ENCODE measurements at places on chromosomes 7 and 10.

DNA sequence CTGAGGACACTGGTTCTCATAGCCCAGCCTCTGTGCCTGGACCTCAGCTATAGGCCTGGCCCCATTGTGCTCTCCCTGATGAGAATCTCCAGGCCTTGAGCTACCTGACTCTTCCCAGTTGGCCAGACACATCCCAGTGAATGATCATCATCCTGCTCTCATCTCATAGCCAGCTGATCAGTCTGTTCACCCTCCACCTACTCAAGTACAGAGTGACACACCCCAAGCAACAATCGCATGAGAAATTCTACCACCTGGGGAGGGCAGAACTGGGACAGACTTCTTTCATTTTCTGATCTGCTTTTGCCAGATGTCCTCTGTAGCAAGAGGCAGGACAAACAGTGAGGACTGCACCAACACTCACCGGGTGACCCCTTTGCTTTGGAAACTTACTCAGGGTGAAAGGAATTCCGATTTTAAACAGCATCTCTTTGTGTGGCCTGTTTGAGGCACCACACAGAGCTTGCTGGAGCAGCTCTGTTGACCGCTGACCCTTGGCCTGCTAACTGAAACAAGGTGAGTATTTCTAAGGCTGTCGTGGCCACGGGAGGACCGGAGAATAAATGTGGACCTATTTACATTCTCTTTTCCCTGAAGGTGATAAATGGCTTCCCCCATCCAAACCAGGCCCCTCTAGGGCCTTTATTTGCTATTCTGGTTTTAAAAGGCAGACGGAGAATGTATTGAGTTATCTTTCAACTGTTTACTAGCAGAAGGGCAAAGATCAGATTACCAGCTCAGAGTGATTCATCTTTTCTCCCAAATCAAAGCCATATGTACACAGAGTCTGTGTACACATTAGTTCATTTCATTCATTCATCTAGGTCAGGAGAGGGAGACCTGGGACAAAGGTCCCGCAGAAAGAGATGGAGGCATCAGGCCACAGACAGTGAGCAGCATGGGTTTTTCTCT is 181.4 kb upstream of the TNS3 start:
- DNase-seq, result no peak

DNA sequence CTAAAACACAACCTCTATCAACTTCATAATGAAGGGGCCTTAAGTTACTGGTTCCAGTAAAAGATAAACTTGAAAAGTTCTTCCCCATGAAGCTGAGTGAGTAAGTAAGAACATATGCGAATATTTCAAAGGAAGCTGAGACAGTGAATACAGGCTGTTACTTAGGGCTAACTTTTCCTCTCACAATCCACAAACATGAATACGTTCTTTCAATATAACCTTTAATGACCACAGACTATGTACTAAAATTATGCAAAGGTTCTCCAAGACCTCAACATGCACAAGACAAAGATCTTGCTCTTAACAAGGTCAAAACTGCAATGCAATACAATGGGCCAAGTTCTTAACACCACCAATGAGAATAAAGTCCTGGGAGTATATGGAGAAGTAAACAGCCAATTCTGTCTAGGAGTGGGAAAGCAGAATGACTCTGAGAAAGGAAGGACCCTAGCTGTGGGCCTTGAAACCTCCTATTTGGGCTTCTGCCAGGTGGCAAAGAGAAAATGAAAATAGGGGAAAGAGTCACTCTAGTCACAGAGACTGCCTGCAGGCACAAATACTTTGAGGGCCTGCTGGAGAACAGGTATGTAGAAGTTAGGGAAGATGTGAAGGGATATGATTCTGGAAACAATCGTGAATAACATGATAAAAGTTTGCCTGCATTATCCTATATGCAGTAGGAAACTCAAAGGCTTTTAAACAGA is 43.7 kb downstream of the OSBPL3 start:
- DNase-seq, result no peak

DNA sequence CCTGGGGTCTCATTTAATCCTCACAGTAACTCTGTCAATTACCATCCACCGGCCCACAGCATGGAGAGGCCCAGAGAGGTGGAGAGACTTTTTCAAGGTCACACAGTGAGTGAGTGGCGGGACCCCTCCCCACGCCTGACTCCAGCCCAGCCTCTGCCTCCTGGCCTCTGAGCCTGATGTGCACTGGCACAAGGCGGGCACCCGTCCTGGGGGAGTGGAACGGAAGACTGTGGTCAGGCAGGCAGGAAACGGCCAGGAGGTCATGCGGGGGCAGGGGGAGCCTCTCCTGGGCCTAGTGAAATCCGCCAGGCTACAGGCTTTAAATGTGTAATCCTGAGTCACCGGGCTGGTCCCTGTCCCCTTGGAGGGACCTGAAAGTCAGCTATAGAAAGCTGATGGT is 32.2 kb downstream of the ZCCHC24 start:
- DNase-seq, result peak; percentile 98

- no peak for DNase-seq
Observed at GRCh38 chr10:47049056-47049851, 138.0 kb downstream of the PTPN20 start.

DNA sequence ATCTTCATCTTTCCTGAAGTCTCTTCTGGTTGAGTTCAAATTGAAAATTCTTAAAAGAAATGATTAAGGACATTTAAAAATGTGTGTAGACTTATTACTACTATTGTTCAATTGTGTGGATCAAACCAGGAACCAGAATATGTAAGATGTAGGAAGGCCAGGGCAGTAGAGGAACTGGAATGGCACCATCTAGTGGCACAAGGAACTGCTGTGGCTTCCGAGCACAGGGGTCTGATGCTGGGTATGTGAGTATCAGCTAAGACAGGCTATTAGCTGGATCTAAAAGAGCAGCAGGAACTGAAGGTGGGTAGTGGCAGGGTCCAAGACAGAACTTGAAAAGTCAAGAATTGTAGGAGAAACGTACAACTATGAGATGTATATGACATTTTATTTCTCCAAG is 247.3 kb downstream of the SEMA3A start:
- peak; percentile 67 for DNase-seq

- DNase-seq, result no peak
Observed at GRCh38 chr10:53682885-53683284, 910.3 kb upstream of the MBL2 start.

DNA sequence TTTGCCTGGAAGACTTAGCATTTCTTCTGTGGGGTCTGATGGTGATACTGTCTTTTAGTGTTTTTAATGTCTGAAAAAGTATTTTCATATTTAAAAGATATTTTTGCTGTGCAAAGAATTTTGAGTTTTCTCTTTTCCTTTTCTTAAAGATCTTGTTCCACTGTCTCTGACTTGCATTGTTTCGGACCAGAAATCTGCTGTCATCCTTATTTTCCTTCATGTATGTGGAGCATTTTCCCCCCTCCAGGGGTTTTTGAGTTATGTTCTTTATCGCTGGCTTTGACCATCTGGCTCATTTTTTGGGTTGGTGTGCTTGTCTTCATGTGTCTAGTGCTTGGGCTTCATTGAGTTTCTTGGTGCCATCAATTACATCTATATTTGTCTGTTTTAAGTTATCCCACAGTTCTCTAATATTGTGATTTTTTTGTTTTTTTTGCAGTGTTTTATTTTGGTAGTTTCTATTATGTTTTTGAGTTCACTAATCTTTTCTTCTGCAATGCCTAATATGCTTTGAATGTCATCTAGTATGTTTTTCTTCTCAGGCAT is 119.9 kb downstream of the MGMT start:
- peak; percentile 15 for DNase-seq

GRCh38 chr7:85703251-85704010 is 516.6 kb upstream of the SEMA3D start:
- no peak for DNase-seq

GRCh38 chr7:126223729-126224128 is 1029.0 kb downstream of the GRM8 start:
- DNase-seq, result no peak

GRCh38 chr7:28865601-28866144 is 92.5 kb downstream of the TRIL start:
- no peak for DNase-seq

GRCh38 chr7:129875745-129876411 is 76.9 kb downstream of the UBE2H start:
- no peak for DNase-seq

DNA sequence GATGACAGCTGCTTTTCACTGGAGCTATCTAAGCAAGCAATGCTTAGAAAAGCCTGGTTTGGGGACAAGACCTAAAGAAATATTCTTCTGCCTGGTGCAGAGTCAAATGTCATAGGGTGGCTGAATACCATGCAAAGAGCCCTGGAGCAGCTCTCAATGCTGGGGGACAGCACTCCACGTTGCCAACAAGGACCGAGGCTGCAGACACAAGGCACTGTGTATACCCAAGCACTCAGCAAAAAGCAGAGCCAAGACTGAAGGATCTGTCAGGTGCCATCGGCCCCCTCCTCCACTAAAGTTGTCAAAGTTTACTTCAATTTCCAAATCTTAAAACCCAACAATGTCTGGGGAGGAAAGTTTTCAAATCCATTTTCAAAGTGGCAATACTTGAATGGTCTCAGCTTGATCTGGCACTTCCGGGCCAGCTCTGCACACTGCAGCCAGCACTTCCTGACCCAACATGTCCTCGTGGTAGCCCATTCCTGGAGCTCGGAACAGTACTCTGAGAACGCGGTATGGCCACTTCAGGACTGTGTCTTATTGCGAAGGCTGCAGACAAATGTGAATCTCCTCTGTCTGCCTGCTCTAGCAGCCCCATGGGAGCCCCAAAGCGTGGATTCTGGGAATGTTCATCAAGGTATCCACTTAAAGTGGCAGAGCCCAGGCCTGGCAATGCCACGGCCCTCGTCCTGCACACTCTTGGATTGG is 191.8 kb downstream of the TNS3 start:
- DNase-seq, result no peak

DNA sequence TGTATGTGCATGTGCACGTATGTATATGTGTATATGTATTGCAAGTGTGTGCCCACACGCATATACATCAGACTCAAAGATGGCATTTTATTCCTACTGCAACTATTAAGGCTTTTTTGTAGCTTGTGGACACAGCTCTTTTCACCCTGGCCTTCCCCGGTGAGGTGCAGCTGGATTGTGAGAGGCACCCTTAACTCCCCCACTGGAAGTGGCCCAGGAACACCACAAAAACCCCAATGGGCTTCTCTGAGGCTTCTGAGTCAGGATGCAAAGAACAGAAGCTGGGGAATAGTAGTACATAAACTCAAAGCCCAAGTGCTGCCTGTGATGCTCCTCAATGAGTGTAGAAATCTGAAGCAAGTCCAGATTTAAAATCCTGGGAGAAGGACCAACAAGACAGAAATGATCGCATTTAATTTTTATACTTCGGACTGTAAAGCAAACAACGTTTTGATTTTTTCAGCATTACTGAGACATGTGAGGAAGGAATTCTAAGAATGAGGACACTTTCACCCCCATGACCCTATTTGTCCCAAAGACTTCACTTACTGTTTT is 369.2 kb upstream of the MGMT start:
- no peak for DNase-seq

GRCh38 chr10:51170518-51171245 is 96.4 kb downstream of the PRKG1 start:
- no peak for DNase-seq

GRCh38 chr7:66950763-66951162 is 29.7 kb downstream of the TMEM248 start:
- DNase-seq, result no peak

DNA sequence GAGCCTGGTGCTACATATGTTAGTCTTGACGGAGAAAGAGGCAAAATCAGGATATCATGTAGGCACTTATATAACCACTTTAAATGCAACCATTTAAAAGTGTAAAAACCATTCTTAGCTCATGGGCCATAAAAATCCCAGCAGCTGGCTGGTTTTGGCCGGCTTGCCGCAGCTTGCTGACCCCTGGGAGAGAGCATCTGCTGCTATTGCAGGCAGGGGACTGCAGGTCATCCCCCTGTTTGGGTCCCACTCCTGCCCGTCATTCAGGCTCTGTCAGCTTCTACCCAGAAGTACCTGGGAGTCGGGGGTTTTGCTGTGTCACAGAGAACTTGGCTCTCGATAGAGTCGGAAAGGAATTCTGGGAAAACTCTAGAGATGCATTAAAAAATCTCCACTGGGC is 187.4 kb downstream of the CUX1 start:
- DNase-seq, result no peak

DNA sequence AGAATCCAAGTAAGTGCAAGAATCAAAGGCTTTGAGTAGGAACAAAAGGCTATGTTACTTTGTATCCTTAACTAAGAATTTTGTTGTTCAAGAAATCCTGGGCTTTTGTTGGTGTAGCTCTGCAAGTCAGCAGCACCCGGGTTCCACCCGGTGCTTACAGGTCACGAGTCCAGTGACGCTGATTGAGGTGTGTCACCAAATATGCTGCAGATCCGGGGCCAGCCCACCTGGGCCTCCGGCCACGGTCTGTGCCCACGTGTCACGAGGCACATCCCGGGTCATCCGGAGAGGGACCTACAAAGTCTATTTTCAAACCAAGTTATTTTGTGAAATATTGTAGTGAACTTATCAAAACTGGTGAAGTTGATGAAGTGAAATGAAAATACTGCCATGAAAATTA is 103.1 kb downstream of the MGMT start:
- no peak for DNase-seq

- DNase-seq, result no peak
Observed at GRCh38 chr10:11439523-11440053, 171.9 kb downstream of the USP6NL start.

DNA sequence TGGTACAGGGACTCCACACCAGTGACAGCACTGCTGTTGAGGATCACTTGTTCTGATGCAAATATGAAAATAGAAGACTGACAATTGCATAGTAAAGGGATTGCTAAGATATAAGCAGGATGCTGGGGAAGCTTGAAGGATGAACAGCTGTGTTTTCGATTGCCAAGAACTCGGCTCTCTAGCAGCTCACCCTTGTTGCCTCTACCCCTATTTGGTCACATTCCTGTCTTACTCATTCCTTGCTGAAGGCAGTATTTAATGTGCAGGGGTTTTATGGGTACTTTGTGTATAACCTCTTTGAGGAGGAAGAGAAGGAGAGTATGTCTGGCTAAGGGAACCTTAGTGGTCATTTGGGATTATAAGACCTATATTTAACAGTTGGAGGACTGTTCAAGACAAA is 218.8 kb downstream of the AUTS2 start:
- no peak for DNase-seq

- peak; percentile 45 for DNase-seq
Observed at GRCh38 chr10:35336921-35337823, 863 bp downstream of the CCNY start.

GRCh38 chr10:74310652-74311257 is 159.7 kb downstream of the ADK start:
- DNase-seq, result no peak

DNA sequence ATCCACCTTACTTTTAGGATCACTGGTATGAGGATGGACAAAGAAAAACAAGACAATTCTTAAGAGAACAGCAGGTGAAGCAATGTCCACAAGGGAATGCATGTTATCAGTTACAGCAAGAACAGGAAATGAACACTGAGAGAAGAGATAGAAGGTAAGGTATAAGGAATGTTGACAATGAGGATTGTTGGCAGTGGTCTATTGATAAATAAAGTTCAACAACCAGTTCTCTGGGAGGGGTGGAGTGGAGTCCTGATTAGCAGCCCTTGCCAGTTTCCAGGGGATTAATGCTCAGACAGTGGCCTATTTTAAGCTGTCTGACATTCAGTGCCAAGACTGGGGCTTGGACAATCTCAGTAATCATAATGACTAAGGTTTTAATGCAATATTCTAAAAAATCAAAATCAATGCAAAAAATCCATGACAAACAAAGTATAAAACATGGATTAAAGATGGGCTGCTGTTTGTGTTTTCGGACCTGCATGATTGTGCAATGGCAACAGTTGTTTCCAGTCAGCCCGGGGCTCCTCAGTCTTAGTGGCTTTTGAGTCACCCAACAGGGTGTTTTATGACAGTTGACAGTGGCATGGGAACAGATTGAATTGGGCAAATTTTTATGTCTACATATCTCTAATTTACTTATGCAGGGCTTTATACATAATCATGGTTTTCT is 13.8 kb upstream of the AKR1B1 start:
- DNase-seq, result no peak

Data from NB4 (cell line).